ENCODE measurements at places on chromosomes 5 and 9.

DNA sequence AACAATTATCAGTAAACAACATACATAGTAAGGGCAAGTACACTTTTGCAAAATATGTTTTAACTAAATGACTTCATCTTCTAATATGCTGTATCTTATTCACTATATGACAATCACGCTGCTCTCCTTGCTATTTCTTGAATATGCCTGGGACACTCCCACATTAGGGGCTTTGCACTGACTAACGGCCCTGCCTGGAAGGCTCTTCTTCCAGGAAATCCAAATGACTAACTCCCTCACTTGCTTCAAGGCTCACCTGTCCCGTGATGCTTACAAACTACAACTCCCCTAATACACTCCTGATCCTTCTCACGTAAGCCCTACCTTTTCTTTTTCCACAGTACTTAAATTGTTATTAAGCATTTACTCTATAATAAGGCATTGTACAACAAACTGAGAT, 10.6 kb downstream of the ERP44 start:
- no peak for ATAC-seq

DNA sequence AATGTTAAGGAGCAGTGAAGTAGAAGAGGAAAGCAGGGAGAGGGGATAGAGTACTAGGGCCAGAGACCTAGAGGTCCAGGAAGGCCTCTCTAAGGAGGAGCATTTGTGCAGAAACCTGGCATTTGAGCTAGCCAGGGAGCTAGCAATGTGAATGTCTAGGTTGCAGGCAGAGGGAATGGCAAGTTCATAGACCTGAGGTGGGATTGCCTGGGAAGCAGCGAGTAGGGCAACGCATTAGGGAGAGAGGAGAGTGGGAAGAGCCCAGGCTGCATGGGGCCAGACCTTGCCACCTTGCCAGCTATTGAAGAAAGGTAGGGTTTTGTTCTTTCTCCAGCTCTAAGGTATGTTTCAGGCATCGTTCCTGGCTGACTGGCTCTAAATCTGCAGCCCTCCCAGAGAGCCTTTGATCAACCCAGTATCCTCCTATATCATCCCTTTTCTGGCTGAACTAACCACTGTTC, 54.0 kb downstream of the SLC22A5 start:
- ATAC-seq = no peak

DNA sequence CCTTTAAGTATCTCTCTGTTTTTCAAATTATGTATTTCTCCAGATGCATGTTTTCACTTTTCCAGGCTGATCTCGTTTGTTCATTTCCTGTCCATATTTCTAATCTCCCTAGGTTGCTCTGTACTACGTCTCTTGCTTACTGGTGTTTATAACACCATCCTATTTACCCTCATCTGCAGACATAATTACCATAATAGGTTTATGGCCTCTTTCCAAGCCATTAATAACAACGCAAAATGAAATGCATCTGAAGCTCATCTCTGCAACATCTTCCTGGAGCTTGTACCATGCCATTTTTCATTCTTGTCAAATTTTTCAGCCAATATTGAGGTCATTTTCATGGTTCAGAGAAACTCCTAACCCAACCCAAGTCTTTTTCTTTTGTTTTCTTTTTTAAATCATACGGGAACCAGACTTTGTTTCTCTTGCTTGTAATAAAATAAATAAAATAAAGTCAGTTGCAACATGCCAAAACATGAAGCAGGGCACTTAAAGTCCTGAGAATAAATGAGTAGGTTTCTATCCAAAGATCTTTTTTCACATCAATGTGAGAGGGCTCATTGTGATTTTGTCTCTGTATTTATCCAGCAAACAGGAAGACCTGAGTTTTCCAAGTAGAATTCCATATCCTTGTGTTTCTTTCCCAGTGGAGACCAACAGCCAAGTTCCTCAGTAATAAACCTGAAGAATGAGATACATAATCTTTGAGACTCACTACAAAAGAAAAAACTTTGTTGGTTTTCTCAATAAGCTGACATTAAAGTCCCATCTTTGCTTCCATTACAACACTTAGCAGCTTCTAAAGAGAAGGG, 37.0 kb downstream of the DPYSL3 start:
- ATAC-seq = peak; percentile 86

GRCh38 chr5:54234304-54234933, 76.0 kb downstream of the ARL15 start:
- peak; percentile 59 for ATAC-seq

DNA sequence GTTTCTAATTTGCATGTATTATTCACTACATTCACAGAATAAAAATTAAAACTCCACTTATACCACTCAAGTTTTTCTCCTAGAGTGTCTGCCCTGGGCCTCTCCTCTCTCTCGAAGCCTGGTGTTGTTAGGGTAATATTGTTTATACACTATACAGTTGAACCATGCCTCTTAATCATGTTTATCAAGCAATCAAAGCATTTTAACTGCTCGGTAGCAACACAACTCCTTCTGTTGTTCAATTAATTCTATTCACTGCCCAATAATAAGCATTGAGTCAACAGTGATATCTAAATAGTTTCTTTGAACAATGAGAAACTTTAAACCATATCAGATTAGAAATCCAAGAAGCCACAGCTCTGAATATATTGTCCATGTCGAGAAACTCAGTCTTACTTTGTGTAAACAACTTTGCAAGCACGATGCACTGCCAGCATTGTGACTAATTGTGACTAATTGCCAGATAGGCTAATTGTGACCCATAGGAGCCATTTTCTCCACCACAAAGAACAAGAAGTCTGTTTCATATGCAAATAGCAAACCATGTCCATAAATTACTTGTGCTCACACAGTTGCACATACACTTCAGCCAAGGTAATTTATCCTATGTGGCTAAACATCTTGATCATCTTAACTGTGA, at the start of gene DNAH5:
Gene DNAH5 (minus strand): TSS at position 129 of the 640 bp plus-strand sequence. CDS start 250 bp downstream, outside the sequence.
- no peak for ATAC-seq

DNA sequence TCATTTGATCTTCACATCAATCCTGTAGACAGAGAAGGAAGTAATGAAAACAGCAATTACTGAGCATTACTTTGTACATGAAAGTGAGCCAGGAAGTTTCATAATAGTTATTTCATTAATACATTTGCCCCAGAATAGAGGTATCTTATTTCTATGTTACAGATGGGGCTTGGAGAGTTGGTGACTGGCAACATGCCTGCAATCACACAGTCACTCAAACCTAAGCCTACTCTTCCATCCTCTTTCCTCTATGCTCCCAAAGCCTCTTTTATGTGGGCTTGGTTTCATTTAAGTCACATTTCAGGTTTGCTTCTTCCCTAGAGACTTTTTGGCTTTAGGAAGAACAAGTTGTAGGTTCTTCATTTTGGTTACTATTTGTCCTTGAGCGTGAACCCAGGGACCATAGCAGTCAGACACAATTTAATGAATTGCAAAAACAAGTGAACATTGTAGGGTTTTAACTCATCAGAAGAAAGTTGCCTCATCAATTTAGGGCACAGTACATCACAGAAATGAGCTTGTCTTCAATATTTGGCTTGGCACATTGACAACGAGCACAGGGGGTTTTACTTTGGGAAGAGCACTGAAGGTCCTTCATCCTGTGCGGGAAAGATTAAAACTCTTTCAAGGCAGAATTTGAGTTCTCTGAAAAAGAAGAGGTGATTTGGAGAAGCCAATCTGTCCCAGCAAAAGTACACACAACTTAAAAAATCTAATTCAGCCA, 381.1 kb downstream of the TMEM38B start:
- ATAC-seq = no peak

- no peak for ATAC-seq
Observed at GRCh38 chr5:122121479-122122465, 7.6 kb upstream of the ZNF474 start.

- ATAC-seq = peak; percentile 85
Observed at GRCh38 chr9:108468364-108468763, 387.4 kb downstream of the ACTL7B start.

- no peak for ATAC-seq
Observed at GRCh38 chr5:180470361-180470760, 23.8 kb upstream of the CNOT6 start.

GRCh38 chr9:121985792-121986494, 107.2 kb downstream of the TTLL11 start:
- ATAC-seq = peak; percentile 37

DNA sequence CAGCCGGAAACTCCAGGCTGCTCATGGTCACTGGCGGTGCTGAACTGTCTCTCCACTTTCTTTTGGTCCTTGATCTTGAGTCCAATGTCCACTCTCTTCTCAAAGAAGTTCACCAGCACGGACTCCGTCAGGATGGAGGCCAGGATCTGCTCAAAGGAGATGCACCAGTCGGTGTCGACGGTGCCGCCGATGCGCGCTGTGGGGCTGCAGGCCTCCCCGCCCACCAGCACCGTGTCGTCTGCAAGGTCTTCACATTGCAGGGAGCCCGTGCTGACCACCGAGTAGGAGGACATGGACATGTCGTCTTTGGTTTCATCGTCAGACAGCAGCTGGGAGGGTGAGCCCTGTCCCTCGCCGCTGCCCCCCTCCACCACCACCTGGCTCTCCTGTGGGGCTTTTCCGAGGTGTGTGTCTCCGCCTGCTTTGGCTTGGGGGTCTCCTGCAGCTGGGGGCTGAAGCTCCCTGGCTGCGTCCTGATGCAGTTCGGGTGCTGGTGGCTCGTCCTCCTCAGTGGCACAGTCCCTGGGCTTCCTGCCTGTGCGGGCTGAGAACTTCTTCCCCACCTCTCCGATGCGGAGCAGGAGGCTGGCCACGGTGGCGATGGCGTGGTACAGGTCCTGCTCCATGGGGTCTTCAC, 5.0 kb upstream of the MRNIP start:
- no peak for ATAC-seq

DNA sequence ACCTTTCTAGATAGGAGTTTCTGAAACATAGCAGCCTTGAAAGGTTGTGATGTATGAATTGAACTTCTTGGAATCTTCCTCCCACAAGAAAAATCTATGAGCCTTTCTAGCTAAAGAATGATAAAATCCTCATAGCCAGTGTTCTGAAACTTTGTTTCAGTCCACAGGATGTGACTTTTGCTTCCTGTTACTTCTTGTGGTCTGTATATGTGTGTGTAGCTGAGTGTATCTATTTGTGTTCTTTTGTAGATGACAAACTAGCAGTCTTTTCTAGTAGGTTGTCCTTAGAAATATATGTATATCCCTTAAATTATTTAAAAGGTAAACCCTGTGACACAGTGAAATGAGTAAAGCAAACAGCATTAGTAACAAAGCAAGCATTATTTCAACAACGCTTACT, 188.8 kb downstream of the MRPS30 start:
- no peak for ATAC-seq

DNA sequence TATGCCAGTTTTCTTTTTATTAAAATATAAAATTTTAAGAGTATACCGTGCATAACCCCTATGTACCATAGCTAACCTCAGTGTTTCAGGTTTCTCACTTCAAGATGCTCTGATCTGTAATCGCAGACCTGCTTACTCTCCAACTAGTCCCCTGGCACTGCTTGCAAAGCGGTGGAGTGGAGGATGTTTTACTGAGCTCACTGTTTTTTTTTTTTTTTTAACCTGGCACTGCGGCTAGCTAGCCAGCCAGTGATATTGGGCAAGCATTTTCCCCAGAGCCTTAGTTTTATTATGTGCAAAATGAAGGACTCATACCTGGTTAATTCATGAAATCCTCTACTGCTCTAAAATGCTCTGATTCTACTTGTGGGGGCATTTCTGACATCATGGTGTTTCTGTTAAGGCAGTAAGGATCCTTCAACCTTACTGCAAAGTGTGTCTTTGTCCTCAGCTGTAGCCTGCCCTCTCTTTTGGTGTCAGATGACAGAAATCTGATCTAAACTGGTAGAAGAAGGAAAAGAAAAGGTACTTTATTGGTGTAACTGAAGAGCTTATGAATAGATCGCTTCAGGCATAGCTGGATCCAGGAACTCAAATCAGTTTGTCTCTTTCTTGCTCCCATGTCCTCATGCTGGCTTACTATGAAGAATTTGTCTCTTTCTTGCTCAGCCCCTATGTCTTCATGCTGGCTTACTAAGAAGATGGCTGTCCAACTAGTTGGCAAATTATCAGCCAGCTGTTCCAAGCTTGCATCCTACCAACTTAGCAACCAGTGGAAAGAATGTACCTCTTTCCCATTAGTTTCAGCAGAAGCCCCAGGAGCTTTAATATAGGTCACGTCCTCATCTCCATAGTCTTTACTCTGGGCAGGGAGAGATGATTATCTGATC, 59.8 kb downstream of the DOCK2 start:
- ATAC-seq = peak; percentile 51

- peak; percentile 65 for ATAC-seq
Observed at GRCh38 chr5:157516006-157516405, 56.0 kb downstream of the NIPAL4 start.

DNA sequence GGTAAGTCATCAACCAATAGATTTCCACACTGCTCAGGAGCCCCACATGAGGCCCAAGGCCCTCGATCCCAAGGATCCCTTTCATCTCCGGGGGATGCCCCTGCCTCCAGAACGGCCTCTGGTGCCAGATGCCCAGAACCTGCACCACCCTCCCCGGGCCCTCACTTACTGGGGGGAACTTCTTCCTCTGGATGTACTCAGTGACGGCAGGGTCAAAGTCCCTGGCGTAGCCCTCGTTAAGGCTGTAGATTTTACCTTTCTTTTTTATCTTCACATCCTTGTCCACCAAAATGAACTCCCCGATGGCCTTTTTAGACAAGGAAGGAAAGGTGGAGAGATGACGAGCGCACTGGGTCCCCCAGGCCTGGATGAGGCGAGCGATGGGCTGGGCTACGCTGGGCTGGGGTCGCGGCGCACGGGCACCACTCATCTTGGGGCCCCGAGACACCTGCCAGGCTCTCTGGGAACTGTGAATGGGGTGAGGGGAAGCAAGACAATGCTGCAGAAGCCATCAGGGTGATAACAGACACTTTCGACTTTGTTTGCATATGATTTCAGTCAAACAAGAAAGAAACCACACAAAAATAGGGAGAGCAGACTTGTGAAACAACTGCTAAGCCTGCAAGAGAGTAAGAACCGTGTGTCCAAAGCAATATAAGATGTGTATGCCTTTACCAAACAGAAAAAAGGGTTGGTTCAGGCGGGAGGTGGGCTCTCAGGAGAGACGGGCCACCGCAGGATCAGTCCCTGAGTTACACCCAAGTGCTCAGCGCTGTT, 13.2 kb upstream of the FBP2 start:
- ATAC-seq = no peak
